ENCODE measurements at places on chromosomes 7 and 10.

DNA sequence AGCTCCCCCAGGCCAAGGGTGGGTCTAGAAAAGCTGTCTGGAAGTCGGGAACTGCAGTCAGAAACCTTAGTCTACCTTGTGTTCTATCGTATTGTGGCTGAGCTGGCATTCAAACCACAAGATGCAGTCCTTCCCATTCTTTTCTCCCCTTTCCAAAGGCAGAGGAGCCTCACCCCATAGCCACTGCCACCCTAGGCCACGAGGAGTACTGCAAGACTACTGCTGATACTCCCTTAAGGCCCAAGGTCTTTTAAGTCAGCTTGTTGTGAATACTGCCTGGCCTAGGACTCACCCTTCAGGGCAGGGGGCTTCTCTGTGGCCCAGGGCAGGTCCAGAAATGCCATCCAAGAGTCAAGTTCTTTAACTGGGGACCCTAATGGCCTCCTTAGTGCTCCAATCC, 214.5 kb upstream of the CNTNAP2 start:
- DNase-seq, result peak; percentile 12

- no peak for DNase-seq
These were observed 125.6 kb upstream of the TNRC18 start for GRCh38 chr7:5549096-5549763.

- no peak for DNase-seq
These were observed 113.3 kb downstream of the FANK1 start for GRCh38 chr10:126009650-126010049.

DNA sequence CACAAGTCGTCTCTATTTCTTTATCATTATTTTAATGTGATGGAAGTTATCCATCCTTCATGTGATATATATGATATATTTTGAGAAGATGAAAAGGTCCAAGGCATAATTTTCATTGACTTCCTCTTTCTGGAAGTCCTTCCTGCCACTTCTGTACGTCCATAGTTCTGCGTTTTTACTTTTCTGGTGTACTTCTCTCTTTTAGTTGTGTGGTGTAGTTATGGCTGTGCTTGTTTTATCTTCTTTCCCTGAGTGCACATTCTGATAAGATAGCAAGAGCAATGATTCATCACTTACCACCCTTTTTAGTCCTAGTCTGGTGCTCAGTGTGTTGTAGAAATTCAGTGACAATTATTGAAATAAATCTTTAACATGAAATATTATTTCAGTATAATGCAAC, 231.3 kb upstream of the FERD3L start:
- no peak for DNase-seq

DNA sequence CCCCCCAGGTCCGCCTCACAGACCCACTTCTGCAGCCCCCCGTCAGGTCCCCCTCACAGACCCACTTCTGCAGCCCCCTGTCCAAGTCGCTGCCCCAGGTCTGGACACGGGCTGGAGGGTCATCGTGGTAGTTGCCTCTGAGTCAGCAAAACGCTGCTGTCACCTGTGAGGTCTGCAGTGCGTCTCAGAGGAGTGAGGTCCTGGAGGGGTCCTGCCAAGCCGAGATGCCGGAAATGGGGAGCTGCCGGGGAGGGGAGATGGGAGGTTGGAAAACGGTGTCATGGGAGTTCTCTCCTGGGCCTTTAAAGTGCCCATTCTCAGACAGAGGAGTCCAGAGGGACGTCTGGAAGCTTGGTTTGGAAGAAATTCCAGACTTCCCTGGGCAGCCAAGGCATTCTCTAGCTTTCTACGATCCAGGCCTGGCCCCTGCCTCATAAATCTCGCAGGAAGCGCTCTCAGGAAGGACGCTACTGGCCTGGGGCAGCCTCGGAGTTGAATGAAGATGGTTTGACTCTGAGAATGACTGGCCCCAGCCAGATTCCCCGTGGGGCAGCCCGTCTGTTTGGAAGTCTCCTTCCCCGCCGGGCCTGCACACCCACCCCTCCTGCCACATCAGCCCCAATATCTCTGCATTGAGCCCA, 38.7 kb downstream of the CALML3 start:
- DNase-seq, result no peak
